Progenitor cell of endocrine pancreas (in vitro differentiated cells): ENCODE measurements at places on chromosomes 13 and 19. TPM values are rescaled to one million over a fixed set of nuclear protein-coding genes. Genes with fewer than 3 reads are reported as not detected.
A peak's percentile ranks its signal among the peaks of the same experiment; 100 is the strongest.

Gene DNM2
- 124 and 127 TPM in 2 replicates for total RNA-seq

Gene PET100
- total RNA-seq = 150 and 184 TPM in 2 replicates

DNA sequence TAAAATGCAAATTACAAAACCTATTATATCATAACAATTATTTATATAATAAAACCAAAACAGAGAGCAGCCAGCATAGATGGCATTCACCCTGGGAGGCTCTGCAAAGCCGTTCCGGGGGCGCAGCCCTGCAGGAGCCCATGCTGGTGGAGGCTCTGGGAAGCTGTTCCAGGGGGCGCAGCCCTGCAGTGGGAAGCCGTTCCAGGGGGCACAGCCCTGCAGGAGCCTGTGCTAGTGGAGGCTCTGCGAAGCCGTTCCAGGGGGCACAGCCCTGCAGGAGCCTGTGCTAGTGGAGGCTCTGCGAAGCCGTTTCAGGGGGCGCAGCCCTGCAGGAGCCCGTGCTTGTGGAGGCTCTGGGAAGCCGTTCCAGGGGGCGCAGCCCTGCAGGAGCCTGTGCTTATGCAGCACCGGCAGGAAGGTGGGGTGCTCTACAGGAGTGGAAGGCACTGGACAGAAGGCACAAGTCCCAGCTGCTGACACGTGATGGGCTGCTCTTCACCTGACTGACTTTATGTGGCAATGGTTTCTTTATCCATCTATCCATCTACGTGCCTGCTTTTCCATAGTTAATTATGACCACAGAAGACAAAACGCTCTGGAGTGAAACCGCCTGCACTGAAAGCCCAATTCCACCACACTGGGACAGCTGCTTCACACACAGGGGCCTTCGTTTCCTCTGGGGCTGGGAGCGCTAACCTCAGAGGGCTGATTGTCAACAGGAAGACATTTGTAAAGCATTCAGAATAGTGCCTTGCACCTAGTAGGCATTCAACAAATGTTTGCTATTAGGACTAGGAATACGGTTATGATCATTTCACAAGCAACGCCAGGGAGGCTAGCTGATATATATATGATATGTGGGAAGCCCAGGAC lies 23.7 kb downstream of the PCID2 start:
- H3K27me3 ChIP-seq = no peaks in the 10 kb centered on the region
- H3K4me3 ChIP-seq = no peak overlapping the region
- DNase-seq = no peak
- H3K36me3 ChIP-seq = peaks cover 23% of the 10 kb centered on the region
- H3K4me1 ChIP-seq = no peaks in the 10 kb centered on the region

DNA sequence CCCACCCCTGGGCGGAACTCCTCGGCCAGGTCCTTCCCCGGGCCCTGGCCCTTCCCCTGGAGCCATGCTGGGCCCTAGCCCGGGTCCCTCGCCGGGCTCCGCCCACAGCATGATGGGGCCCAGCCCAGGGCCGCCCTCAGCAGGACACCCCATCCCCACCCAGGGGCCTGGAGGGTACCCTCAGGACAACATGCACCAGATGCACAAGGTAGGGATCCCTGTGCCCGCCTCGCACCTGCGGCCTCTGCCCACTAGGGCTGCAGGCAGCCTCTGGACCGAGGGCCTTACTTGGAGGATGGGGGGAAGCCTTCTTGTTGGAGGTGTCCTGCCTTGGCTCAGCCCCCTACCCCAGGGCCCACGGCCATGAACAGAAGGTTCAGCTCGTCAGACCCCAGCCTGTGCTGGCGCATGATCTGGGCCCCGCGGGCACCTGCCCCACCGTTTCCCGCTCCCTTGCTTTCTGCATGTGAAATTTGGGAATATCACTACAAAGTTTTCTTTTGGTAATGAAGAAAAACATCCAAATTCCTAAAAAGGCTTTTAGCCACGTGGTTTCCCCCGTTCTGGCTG lies 23.4 kb downstream of the SMARCA4 start:
- peaks cover 14% of the 10 kb centered on the region for H3K36me3 ChIP-seq
- H3K27ac ChIP-seq = no peak overlapping the region
- no peaks in the 10 kb centered on the region for H3K27me3 ChIP-seq
- no peak overlapping the region for H3K4me3 ChIP-seq
- no peaks in the 10 kb centered on the region for H3K4me1 ChIP-seq
- DNase-seq = no peak

DNA sequence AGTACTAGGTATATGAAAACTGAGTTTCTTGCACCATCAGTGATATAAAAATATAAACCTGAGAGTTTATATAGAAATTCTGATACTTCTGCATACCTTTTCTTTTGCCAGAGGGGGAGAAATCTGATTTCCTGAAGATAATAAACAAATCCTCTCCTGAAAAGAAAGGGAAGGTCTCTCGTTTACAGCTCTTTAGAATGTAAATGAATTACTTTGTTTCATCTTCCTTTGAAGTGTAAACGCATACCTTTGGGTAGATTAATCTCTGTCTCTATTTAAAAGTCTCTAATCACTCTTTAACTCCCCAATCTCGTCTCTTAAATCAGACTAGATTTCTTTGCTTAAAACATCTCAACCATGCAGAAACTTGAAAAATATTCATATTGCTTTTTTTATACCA lies 1092.9 kb downstream of the SLITRK5 start:
- H3K36me3 ChIP-seq = no peaks in the 10 kb centered on the region
- H3K27me3 ChIP-seq = no peaks in the 10 kb centered on the region
- H3K27ac ChIP-seq = no peak overlapping the region
- H3K4me1 ChIP-seq = peaks cover 3% of the 10 kb centered on the region
- no peak overlapping the region for H3K4me3 ChIP-seq

- peaks cover 26% of the 10 kb centered on the region for H3K36me3 ChIP-seq
- H3K4me3 ChIP-seq = peak overlapping the region; percentile 3
- H3K27me3 ChIP-seq = no peaks in the 10 kb centered on the region
- peaks cover 9% of the 10 kb centered on the region for H3K4me1 ChIP-seq
- peak overlapping the region; percentile 87 for H3K27ac ChIP-seq
- DNase-seq = no peak
Observed at GRCh38 chr13:113468472-113469201, 15.3 kb upstream of the ADPRHL1 start.

DNA sequence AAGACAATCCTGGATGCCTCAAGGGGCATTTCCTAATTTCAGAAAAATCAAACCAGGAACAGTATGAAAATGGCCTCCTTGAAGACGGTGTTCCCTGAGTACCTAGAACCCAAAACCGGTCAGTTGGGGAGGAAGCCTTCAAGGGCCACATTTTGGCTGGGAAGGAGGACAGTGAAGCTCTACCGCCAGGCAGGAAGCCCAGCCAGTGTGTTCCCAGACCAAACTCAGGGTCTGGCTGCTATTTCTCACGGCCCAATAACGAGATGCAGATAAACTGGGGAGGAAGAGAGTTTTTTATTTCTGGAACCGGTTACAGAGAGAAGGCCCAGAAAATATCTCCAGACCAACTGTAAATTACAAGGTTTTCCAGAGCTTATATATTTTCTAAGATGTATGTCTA lies 24.3 kb upstream of the CEACAM21 start:
- H3K36me3 ChIP-seq = no peaks in the 10 kb centered on the region
- no peak overlapping the region for H3K4me3 ChIP-seq
- no peaks in the 10 kb centered on the region for H3K27me3 ChIP-seq
- peaks cover 3% of the 10 kb centered on the region for H3K4me1 ChIP-seq
- DNase-seq = no peak
- H3K27ac ChIP-seq = no peak overlapping the region

DNA sequence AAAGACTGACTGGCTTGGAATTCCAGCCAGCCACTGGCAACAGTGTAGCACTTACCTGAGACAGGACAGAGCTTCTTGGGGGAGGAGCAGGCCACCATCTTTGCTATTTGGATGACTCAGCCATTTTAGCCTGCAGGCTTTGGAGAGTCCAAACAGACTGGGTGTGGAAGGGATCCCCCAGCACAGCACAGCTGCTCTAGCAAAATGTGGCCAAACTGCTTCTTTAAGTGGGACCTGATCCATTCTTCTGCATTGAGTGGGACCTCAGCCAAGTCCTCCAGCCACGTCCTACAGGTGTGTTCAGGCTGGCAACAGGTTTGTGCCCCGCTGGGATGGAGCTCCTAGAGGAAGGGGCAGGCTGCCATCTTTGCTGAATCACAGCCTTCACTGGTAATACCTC lies 80.0 kb downstream of the NDFIP2 start:
- H3K27ac ChIP-seq = no peak overlapping the region
- H3K36me3 ChIP-seq = peaks cover 69% of the 10 kb centered on the region
- H3K4me1 ChIP-seq = peaks cover 1% of the 10 kb centered on the region

DNA sequence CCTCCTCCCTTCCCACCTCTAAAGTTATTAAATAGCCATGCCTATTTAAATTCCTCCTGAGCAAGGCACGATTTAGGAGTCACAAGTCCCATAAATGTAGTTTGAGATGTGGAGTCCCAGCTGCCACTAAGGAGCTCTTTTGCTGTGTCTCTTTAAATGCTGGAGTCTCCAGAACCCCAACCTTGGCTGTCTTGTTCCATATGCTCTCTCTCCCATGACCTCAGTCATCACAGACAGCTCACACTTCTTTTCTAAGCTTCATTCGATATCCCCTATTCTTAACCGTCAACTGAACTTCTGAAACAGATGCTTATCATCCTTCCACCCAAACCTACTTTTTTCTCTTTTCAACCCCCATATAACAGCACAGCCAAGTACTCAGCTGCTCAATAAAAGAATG lies 197.1 kb downstream of the VWA8 start:
- no peak overlapping the region for H3K27ac ChIP-seq
- no peak overlapping the region for H3K4me3 ChIP-seq
- no peaks in the 10 kb centered on the region for H3K27me3 ChIP-seq
- DNase-seq = no peak
- H3K4me1 ChIP-seq = peaks cover 11% of the 10 kb centered on the region

Gene FUT6
- total RNA-seq = not detected in 2 replicates

GRCh38 chr19:46959894-46960556 lies 59.6 kb upstream of the NPAS1 start:
- no peak overlapping the region for H3K4me3 ChIP-seq
- peaks cover 14% of the 10 kb centered on the region for H3K4me1 ChIP-seq
- no peak for DNase-seq
- H3K36me3 ChIP-seq = peaks cover 7% of the 10 kb centered on the region
- peak overlapping the region; percentile 65 for H3K27ac ChIP-seq

Gene CGB8
- not detected in 2 replicates for total RNA-seq

Gene APOC1
- 85.5 and 89.4 TPM in 2 replicates for total RNA-seq
